ENCODE measurements at places on chromosomes 7 and 10.

DNA sequence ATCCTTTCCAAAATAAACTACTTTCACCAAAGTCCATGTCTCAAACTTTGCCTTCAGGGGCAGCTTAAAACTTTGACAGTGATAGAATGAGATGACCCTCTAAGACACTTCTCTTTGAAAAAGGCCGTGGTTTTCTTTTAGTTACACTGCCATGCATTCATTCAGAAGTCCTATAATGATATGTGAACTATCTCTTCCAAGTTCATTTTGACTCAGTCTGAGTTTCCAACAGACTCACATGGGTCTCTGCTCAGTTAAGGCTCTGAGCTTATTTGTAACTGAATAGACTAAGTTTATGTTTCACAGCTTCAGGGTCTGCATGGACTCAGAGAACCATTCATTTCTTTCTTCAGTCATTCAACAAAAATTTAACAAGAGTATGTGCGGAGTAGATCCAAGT is 208.9 kb upstream of the PRSS1 start:
- DNase-seq = no peak

DNA sequence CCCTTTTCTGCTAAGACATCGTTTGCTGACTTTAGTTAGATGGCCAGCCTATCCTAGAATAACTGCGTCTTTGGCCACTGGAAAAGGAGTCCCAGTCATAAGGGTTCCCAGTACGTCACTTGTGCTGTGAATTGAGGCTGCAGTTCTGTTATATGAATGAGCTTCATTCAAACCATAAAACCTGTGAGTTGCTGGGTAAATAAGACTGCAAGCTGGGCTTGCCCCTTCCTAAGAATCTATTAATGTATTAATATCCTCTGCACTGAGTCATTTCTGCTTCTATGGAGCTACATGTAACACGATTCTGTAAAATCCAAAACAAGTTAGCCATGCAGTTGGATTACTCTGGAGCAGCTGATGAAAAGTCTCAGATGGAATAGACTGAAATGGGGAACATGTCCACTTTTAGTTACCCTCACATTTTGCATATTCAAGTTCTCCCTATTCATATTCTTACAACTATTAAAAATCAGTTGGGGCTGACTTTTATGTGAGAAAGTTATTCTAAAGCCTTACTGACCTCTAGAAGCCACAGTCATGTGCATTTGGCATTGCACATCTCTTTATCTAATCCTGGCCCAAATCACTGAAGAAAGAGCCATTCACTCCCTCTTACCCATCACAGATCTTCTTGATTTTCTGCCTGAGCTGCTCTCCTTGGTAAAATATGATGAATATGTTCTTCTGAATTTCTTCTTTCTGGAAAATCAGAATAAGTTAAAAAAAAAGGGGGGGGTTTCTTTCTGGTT is 41.8 kb upstream of the TMEM213 start:
- no peak for DNase-seq

DNA sequence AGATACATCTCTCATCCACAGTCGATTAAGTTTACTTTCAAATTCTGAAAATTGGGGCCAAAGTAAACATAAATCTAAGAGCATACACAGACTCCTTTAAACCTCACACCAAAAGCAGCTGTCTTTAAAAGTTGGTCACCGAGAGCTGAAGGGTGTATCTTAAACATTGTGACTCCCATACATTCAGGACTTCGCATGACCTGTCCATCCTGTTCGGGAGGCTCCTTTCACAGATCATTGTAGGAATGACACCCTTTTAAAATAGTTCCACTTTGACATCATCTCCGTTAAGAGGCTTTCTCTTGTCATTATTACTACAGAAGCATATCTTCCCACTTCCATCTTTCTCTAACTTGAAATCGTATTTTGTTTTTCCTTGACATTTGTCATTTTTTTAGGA is 440.0 kb downstream of the DNAJB9 start:
- no peak for DNase-seq

- DNase-seq = no peak
Observed at GRCh38 chr10:43024942-43025700, 51.7 kb upstream of the RET start.

DNA sequence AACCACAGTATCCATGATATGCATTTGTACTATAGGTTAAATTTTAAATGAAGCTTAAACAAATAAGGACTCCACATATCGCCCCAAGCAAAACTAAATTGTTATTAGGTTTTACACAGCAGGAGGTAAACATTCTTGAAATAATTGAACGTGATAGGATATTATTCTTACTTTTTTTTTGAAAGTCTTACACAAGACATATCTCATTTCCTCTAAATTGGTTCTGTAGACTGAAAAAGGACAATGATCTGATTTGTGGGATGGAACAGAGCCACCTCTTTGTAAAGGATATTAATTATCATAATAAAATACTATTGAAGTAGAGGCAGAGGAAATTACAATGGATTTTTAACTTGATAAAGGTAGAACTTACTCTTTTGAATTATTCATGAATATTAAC is 155.1 kb upstream of the SEMA3D start:
- peak; percentile 14 for DNase-seq

DNA sequence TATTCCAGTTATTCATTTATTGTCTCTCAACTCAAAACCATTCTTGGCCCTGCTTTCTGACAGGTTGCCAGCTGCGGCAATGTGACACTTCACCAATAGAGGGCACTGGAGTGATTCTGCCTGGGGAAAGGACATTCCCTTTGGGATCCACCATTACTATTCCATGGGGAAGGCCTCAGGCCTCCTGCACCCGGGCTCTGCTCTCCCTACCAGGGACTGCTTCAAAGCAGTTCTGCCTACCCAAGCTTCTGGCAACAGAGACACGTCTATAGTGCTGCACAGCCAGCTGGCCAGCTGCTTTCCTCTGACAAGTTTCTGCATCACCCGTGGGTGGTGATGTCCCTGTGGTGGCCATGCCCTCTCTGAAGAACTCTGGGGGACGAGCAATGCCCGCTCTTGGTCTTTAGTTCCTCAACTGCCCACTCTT is 163.8 kb downstream of the ELMO1 start:
- peak; percentile 8 for DNase-seq

DNA sequence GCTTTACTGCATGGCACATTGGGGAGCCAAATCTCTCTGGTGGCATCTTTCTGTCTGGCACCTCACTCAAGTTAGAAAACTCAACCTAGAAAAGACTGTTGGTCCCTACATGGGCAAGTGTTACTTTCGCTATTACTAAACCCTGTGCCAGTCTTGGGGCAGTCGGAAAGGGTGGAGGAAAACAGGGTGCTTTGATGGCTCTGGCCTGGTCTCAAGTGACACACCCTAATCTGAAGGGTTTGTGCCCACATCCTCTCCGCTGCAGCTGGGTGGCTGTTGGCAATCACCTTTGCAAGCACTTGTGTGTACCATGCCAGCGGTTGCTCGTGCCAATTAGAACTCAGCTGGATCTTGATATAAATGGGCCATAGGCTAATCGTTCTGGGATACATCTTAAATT is 159.8 kb upstream of the ITGB1 start:
- no peak for DNase-seq

DNA sequence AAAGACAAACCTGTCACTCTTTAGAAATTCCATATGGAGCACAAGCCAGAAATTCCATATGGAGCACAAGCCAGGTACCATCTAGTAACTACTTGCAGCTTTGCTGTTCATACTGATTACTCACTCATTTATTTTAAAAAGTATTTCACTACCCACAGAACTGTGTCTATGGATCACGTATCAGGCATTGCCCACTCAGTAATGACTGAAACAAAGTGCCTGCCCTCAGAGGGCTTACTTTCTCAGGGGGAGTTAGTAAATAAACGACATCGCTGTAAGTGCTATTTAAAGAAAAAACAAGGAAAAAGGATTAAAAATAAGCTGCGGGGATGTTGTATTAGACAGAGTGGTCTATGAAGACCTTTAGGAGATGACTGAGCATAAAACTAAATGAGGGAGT is 170.9 kb downstream of the GALNT11 start:
- no peak for DNase-seq

GRCh38 chr7:157854066-157854891 is 517.5 kb downstream of the DNAJB6 start:
- no peak for DNase-seq

DNA sequence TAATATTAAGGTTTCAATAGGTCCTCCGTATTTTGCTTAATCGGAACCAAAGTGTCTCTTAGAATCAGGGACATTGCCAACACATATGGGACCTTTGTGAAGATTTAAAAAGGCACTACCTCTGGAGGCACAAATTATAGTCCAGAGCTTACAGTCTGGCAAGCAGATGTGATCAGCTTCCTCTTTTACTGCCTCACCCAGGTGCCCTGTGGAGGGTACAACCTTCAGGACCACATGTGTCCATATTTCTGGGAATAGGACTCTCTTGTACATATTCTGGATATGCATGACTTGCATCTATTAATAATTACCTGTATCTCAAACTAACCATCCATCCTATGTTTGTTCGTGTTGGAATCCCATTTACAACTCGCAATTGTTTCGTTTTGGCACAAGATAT is 60.0 kb downstream of the HGF start:
- DNase-seq = no peak

Data from fibroblast of skin of back (primary cell).